ENCODE measurements at places on chromosomes 16 and 17.

- no peak for DNase-seq
Observed at GRCh38 chr17:12301551-12301950, 280.9 kb downstream of the MAP2K4 start.

DNA sequence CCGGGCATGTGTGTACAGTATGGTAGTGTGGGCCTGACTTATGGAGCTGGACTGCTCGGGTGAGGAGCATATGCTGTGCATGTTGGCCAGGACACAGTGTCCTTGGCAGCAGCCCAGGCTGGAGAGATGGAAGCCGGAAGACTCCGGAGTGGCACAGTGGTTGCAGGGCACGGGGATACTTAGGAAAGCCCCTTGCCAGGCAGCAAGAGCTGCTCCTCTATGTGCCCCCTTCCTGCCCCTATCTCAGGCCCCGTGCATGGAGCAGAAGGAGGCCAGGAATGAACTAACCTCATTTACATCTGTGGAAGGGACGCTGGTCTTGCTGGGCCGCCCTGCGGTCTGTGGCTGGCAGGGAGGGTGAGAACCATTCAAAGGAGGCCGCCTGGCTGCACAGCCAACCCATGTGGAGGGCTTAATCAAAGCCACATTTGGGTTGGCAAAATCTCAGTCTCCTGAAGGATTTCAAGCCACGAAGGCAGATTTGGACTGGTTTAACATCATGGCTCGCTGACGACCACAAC lies 32.2 kb upstream of the RCVRN start:
- DNase-seq = no peak

- no peak for DNase-seq
Observed at GRCh38 chr16:75217389-75217851, 1.4 kb upstream of the CTRB1 start.

GRCh38 chr17:61309362-61310256 lies 90.0 kb upstream of the TBX2 start:
- no peak for DNase-seq

- no peak for DNase-seq
Observed at GRCh38 chr17:81432941-81433340, 37.7 kb downstream of the BAHCC1 start.

DNA sequence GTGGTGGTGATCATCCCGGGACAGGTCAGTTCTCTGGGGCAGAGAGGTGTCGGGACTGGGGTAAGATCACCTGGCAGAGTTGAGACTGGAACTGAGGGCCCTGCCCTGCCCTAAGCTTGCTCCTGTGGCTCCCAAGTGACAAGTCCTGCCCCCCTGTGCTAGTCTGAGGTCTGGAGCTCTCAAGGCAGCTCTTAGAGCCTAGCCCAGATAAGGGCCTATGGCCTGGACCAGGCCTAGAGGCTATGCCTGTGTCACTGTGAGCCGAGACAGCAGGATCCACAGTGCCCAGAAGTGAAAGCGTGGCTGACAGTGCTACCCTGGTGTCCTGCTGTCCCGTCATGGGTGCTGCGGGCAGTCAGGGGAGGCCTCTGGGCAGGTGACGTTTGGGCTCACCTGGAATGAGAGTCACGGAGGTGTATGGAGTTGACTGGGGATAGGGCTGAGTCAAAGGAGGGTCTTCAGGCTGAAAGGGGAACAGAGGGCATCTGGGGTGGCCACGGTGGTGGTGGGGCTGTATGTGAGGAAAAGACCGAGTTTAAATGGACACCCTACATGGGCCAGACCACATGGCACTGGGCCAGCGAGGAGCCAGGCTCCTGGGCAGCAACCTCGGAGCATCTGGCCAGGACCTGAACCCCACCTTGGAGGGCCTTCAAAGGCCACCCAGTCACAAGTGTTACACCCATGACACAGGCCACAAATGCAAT lies 5.5 kb downstream of the NATD1 start:
- DNase-seq = no peak

- DNase-seq = no peak
Observed at GRCh38 chr16:35911899-35912298, 2452.5 kb downstream of the TP53TG3F start.

GRCh38 chr16:11495066-11495407 lies 91.7 kb downstream of the LITAF start:
- DNase-seq = no peak

GRCh38 chr17:57675427-57676387 lies 69.4 kb downstream of the CCDC182 start:
- no peak for DNase-seq

- DNase-seq = no peak
Observed at GRCh38 chr16:2226245-2226793, 2.9 kb downstream of the E4F1 start.

DNA sequence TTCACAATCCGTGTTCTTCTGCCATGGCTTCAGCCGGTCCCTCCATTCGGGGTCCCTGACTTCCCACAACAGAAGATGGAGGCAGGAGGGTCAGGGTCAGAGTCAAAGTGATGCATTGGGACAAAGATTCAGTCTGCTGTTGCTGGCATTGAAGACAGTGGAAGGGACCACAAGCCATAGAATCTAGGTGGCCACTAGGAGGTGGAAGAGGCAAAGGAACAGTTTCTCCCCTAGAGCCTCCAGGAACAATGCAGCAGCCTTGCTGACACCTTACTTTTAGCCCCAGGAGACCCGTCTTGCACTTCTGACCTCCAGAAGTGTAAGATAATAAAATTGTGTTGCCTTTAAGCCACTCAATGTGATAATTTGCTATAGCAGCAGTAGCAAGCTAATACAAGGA lies 55.9 kb downstream of the MFSD11 start:
- DNase-seq = no peak

DNA sequence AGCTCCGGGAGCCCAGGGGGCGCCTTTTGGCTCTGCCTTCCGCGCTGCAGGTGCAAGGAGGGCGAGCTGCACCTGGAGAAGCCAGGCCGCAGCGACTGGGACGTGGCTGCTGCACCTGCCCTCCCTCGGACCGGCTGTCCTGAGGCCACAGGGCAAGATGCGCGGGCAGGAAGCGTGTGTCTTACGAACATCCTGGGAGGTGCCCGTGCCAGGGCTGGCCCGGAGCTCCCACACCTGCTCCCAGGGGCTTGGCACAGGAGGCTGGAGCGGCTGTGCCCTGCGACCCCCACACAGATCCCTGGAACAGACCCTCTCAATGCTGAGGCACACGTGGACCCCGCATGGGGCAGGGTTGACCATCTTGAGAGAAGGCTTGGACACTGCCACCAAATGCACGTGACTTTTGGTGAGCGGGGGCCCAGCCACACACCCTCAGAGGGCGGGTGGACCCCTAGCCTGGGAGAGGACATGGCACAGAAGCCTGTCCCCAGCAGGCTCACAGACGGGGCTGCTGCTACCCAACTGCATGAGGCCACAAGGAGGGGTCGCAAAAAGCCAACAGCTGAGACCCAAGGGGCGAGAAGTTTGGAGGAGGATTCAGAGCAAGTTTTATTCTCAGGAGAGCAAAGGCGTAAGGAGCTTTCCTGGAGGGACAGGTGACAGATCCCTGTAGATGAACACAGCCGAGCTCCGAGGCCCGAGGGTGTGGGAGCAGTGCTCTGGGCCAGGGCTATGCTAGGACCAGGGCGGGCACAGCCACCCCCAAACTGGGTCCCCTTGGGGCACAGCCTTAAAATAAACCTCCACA lies 11.4 kb downstream of the NDUFAF8 start:
- DNase-seq = no peak
